ENCODE measurements at places on chromosomes 1 and 21.

GRCh38 chr1:8817412-8818324 is at the start of gene RERE:
RERE (minus strand) TSS chr1:8817640.
- DNase-seq = peak; percentile 95

DNA sequence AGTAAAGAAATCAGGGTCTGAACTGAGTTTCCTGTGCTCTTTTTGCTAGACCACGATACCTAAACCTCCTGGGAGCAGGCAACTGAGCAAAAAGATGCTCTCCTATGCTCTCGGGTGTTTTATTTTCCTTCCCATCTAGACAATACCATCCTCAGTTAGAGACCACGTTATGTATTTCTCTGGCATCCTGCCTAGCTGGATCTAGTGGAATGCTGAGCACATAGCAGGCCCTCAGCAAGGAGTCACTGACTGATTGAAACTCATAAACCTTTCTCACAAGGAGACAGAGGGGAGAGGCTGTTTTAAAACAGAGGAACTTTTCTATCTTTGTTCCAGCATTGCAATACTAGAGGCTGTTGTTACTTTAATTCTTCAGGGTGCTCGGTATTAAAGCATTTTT is 168.0 kb downstream of the CYYR1 start:
- DNase-seq = no peak

DNA sequence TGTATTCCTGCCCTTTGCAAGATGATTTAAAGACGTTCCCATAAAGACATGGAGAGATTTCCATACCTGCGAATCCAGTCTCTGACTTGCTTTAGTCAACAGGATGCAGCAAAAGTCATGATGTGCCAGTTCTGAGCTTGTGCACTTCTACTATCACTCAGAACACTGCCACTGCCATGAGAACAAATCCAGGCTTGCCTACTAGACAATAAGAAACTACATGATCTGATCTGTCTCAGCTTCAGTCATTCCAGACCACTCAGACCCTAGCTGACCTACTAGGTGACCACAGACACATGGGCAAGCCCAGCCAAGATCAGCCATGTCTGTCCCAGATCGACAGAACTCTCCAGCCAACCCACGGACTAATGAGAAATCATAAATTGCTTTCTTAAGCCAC is 219.2 kb downstream of the RRAGC start:
- no peak for DNase-seq

- DNase-seq = no peak
Observed at GRCh38 chr1:48105165-48105564, 108.0 kb upstream of the TRABD2B start.

- no peak for DNase-seq
Observed at GRCh38 chr21:40393066-40393465, 453.9 kb downstream of the DSCAM start.

- DNase-seq = no peak
Observed at GRCh38 chr1:150925080-150925479, 1.1 kb upstream of the SETDB1 start.

GRCh38 chr1:150028322-150028721 is 17.8 kb upstream of the OTUD7B start:
- no peak for DNase-seq

DNA sequence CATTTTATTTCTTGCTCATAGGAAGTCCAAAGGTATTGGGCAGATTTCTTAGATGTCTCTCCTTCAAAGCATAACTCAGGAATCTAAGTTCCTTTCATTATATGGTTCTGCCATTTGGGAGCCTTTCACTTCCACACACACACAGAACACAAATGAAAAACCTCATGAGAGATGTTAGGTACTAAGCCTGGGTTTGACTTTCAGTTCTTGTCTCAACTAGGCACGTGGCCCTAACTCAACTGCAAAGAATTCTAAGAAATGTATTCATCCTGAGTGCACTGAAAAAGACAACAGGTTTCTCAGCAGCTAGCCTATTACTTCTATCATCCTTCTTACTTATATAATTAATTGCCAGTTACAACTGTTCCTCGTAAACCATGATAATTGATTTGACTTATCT is 190.0 kb upstream of the SAMSN1 start:
- peak; percentile 42 for DNase-seq

DNA sequence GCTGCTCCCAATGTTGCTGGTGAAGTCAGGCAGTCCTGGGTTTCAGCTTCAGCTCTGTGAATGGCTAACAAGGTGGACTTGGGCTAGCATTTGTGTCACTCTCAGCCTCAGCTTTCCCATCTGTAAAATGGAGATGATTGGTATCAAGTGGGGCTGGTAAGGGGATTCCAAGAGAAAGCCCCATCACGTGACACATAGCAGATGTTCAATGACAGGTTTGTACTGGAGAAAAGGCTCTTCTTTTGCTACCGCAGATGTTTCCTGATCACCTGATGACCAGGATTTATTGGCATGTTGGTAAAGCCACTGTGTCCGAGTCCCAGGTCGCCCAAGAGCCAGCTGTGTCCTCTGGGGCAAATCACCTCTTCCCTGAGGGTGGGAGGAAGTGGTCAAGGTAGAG is 335.0 kb downstream of the MATN1 start:
- DNase-seq = no peak

DNA sequence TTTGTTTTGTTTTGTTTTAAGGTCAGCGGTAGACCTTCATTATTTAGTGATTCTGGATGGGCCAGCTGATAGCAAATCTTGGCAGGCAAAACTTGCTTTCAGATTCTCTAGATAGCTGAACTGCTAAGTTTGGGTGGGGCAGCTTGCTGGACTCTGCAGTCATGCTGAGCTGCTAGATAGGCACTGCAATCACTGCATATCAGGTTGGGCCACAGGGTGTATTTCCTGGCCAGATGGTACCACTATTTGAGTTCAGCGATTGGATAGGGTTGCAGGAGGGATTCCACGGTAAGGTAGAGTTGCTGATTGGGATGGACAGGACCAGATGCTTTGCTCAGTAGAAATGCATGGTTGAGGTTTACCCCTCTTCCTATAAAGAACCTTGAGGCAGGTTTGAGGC is 579.3 kb upstream of the ADGRL4 start:
- DNase-seq = no peak

- DNase-seq = no peak
Observed at GRCh38 chr1:204206121-204206520, 7.7 kb downstream of the GOLT1A start.

DNA sequence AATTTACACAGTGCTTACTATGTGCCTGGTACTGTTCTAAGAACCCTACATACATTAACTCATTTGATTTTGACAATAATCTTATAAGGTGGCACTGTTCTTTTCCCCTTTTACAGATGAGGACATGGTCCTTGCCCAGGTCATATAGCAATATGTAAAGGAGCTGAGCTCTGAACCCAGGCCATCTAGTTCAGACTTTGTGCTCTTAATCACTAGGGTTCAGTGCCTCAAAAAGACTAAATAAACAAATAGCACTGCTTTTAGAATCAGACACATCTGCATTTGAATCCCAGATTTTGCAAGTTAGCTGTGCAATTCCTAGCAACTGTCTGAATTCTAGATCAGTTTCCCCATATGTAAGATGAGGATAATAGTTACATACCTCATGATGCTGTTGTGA is 8.7 kb upstream of the BCAR3 start:
- no peak for DNase-seq

GRCh38 chr1:71303617-71304041 is 222.8 kb upstream of the ZRANB2 start:
- DNase-seq = no peak

- no peak for DNase-seq
Observed at GRCh38 chr1:8276932-8277331, 41.0 kb upstream of the SLC45A1 start.

GRCh38 chr1:14500041-14500440 is 98.4 kb upstream of the KAZN start:
- DNase-seq = no peak

DNA sequence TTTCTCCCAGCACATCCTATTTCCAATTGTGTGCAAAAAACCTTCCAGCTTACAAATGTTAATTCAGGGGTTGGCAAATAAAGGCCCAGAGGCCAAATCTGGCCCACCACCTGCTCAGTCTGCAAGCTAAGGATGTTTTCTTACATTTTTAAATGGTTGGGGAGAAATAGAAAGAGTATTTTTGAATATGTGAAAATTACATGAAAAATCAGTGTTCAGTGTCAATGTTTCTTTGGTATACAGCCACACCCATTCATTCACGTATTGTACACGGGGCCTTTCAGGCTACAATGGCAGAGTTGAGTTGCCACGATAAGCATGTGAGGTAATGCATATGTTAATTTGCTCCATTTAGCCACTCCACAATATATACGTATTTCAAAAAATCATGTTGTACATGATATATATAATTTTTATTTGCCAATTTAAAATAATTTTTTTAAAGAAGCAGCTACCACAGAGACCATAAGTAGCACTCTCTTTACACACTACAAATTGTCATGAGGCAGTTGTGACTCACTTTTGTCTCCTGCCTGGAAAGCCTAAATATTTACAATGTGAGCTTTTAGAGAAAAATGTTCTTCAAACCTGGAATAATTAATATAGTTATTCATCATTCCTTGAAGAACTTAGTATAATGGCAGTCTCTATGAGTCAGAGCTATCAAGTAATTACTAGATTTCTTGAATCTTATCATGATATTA is 189.6 kb downstream of the SMYD3 start:
- no peak for DNase-seq

DNA sequence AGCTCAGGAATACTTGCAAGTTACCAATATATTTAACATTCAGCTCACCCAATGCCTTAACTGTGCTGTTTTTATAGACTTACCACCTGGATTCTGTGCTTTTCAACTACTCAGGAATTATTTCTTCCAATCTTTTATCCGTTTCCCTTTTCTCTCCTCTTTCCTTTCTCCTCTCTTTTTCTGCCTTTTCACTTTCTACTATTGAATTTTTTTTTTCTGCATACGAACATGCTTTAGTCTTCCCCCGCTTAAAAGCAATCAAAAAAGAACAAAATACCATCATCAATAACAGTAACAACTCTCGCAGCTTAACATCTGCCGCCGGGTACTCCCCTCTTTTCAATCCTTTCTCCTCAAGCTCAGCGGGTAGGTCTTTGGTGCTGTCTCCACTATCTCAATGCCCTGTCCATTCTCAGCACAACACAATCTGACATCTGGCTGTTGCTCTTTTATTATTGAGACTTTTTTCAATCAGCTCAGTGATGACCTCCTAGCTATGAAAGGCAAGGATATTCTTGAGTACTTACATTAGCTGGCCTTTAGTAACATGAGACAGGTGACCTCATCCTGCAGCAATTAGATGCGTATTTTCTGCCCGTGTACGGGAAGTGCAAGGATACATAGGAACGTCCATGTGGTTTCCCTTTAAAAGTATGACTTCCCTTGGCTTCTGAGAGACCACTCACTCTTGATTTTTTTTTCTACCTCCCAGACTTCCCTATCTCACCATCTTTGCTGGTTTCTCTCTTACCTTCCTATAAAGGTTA is 40.2 kb upstream of the SIPA1L2 start:
- no peak for DNase-seq

DNA sequence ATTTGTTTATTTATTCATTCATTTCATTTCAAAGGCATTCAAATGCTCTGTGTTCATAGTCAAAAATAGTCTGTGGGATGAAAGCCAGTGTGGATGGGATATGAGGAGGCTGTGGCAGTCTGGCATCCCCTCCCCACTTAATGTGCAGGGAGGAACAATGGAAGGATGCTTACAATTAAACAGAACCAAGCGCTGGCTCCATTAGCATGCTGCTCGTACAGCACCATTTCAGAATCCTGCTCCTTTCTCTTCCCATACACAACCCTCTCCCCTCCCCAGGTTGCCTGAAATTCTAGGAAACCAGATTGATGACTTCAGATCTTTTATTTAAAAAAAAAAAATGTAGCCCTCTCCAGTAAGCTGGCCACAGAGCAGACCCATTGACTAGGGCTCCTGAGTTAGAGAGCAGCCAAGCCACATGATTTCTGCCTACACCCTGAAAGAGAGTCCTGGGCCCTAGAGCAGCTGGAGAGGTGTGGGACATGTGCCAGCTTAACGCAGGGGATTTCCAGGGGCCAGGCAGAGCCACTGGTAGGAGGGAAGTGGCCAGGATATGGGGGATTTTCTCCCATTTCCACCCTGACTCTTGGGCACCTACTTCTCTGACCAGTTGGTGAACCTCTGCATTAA is 205.2 kb downstream of the ASTN1 start:
- no peak for DNase-seq

DNA sequence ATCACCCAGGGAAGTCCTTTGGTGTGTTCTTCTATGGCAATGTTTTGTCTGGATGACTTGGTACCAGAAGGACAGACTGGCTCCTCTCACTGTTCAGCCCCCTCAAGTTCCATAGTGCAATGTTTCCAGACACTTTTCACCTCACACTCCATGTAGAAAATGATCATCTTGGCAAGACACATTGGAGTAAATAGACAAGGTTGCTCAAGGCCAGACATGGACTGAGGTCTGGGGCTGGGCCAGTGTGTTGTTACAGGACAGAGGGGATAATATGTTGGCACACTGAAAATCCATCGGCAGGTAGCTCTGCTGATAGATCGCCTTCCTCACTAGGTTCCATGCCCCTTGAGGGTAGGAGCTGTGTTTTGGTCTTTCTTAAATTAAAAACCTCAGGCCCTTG is 51.5 kb downstream of the C1orf21 start:
- DNase-seq = no peak

DNA sequence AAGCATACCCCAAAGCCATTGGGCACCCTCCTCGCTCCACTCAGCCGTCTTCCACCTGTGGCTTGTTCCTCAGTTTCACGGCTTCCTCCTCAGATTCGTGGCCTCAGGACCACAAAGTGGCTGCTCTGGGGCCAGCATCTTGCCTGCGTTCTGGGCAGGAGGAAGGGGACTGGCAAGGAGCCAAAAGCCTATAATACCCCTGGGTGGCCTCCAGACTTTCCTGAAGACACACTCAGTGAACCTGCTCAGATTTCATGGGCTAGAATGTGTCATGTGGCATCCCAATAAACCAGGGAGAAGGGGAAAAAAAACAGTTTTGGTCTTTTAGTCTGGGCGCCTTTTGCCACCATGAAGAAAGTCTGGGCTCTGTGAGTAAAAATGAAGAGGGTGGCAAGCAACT is 62.0 kb downstream of the SDC3 start:
- DNase-seq = no peak

DNA sequence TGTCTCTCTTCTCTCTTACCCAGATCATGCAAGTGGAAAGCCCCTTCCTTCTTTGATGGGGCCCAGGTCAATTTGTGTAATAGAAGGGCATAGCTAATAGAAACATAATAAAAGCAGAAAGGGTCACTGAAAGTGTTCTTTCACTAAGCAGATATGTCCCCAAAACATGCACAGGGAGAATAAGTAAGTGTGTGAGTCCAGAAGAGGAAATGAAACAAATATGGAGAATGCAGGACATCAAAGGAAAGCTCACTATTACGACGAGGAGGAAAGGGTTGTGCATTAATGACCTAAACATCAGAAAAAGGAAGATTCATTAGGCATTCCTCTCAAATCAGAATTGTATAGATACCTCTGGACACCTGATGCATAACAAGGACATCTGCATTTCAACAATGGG is 81.4 kb upstream of the SMYD2 start:
- no peak for DNase-seq

- DNase-seq = no peak
Observed at GRCh38 chr1:69551476-69552324, 16.0 kb upstream of the LRRC7 start.

GRCh38 chr1:86471291-86471690 is 2.6 kb downstream of the CLCA1 start:
- DNase-seq = no peak

Data from activated CD8-positive, alpha-beta T cell treated with anti-CD3 and anti-CD28 coated beads, Interleukin-2, amount 10 ng/mL, durations not matched to agents 7 days and 5 days (primary cell).